ENCODE measurements at places on chromosomes 3 and 15.

- no peak for DNase-seq
Observed at GRCh38 chr15:29514926-29515325, 245.3 kb upstream of the NSMCE3 start.

DNA sequence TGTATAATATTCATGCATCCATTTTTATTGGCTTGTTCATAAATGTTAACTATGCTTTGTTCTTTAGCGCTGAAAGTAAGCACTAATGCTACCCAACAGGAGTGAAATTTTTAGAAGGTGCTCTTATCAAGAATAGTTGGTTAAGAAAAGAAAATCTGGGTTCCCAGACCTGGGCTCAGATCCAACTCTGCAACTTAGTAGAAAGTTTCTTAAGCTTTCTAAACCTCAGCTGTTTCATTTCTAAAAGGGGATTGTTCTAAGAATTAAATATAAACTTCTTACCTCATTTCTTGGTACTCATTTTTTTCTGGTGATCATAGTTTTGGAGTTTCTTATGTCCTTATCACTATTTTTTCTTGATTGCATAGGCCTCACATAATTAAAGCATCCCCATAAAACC is 12.1 kb downstream of the ARPP21 start:
- no peak for DNase-seq

DNA sequence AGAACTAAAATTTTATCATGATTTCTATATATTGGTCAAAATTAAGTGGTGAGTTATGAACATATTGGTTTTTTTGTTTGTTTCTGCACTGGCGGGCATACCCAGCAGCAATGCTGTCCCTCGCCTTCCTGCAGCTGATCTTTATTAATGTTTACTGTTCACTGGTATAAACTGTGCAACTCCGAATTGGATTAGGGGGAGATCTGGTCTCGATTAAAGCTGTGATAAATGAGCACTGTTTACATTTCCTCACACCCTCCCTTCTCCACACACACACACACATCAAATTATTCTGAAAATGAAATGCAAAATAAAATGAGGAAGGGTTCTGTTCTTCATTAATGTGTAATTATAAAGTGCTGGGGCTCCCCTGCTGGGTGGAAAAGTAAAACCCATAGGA is 48.5 kb upstream of the DAZL start:
- no peak for DNase-seq

DNA sequence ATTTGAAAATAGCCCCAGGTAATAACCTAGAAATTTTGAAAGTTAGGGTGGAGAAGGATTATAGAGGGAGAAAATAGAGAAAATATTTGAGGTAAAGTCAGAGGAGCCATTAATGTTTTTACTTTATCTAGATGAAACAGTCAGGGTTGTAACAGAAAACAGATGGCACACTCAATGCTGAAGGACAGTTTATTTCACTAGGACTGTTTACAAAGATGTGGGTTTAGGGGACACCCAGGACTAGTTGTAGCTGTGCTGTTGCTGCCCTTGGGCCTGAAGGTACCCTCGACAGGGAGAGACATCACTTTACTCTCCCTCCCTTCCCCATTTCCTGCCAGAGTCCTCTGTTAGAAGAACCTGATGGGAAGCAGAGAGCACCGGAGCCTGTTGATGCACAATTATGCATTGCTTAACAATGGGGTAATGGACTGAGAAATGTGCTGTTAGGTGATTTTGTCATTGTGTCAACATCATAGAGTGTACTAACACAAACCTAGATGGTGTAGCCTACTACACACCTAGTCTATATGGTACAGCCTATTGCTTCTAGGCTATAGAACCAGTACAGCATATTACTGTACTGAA is 103.8 kb downstream of the GALK2 start:
- peak; percentile 17 for DNase-seq

- DNase-seq: no peak
Observed at GRCh38 chr15:35167675-35168074, 82.6 kb upstream of the NANOGP8 start.

GRCh38 chr3:159775372-159775961 is 213.2 kb upstream of the IL12A start:
- DNase-seq: peak; percentile 18

GRCh38 chr15:38021259-38021658 is 86.8 kb downstream of the TMCO5A start:
- no peak for DNase-seq

- DNase-seq: no peak
Observed at GRCh38 chr3:165070682-165071081, 7.6 kb downstream of the SI start.

DNA sequence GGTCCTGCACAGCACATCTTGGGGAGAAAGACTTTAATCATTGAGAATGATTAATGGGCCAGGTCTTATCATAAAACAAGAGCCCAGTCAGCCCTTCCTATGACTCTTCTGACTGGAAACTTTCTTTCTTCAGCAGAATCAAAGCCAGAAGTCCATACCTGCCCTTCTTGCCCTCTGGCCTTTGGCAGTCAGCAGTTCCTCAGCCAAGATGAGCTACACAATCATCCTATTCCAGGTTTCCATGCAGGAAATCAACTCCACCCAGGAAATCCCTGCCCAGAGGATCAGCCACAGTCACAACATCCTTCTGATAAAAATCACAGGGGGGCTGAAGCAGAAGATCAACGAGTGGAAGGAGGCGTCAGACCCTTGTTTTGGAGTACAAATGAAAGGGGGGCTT is 26.9 kb downstream of the ZNF589 start:
- no peak for DNase-seq

- DNase-seq: no peak
Observed at GRCh38 chr15:36110659-36110993, 468.8 kb upstream of the CDIN1 start.

DNA sequence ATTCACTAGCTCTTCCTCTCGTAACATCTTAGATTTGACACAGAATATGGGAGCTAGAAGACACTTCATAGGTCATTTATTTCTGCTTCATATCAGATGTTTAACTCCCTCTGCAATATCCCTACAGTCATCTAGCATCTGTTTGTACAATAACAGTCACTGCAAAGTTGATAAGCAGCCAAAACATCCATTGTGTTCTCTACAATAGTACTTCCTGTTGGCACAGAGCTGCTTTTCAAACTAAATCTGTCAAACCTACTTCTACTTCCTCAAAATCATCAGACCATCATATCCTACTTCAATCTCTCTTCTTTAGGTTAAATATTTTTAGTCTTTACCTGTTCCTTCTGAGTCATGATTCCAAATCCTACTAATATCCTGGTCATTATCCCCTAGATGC is 233.2 kb downstream of the FGF12 start:
- no peak for DNase-seq

- no peak for DNase-seq
Observed at GRCh38 chr3:21260507-21260906, 490.5 kb downstream of the ZNF385D start.

DNA sequence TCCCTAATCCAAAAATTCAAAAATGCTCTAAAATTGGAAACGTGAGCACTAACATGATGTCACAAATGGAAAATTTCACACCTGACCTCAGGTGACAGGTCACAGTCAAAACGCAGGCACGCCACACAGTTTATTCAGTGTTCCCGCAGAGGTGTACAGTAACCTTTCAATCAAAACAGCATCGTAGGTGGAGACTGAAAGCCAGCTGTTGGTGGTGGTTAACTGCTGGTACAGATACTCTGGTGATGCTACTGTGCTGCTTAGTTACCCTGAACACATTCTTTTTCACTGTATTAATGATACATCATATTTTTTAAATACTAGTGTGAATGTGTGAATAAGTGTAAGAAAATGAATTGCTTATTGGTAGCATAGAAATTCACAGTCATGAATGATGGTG is 23.8 kb downstream of the RAB11A start:
- no peak for DNase-seq

- no peak for DNase-seq
Observed at GRCh38 chr3:148600440-148600839, 97.3 kb upstream of the AGTR1 start.

- DNase-seq: peak; percentile 22
Observed at GRCh38 chr15:65032801-65033537, 3.5 kb upstream of the MTFMT start.

- no peak for DNase-seq
Observed at GRCh38 chr15:39770748-39771689, 11.6 kb downstream of the FSIP1 start.

GRCh38 chr3:31440878-31441277 is 91.8 kb upstream of the STT3B start:
- no peak for DNase-seq

DNA sequence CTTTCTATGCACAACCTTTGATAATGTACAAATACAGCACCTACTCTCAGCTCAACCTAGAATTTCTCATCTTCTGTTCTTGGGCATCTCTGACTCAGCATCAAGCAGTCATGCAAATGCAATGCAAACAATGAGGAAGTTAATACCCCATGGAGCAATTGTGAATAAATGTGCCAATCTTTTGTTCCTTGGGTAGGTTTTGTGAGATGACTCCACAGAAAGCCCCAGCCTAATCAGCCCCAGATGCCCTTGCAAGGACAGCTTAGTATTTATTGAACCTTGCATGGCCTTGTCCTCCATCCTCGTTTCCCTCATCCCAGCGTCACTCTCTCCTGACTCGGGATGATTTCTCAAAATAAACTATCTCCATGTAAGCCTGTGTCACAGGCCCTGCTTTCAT is 494.7 kb upstream of the NECTIN3 start:
- DNase-seq: no peak

DNA sequence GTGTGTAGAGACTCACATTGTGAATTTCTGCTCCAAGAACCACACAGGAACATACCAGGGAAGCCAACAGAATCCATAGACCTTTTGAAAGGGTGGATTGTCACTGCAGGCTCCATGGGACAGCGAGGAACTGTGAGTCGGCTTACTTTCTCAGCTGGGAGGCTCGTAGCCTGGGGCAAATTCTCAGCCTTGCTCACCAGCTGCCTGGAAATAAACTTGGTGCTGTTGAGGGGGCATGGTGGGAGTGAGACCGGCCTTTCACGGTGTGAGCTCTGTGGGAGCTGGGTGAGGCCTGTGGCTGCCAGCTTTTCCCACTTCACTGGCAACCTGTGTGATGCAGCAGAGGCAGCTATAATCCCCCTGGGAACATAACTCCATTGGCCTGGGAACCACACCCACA is 146.6 kb upstream of the P2RY1 start:
- DNase-seq: no peak

- DNase-seq: no peak
Observed at GRCh38 chr3:27542476-27542875, 58.3 kb upstream of the SLC4A7 start.

DNA sequence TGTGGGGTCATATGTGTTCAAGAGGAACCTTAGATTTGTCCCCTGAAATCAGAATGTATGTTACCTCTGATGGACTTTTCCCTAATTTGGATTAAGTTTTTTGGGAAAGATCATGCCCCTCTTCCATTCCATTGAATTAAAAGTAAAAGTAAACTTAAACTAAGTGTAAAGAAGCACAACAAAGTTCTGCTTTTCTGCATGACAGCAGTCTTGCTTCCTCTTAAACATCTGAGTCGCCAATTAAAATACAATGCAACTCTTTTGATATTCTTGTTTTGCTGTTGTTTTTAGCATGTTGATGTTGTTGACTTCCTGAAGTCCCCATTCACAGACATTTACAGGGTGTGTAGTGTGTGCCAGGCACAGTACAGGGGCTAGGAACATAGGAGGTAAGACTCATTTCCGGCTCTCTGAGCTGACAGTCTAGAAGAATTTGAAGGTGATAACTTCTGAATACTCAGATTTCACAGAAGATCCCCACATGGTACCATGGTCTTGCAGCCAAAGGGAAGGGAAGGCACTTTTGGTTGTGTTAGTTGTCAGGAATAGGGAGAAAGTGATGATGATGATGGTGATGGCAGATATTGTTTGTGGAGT is 45.0 kb downstream of the USP13 start:
- DNase-seq: no peak

All from NCI-H748 treated with DMSO at 0.1 percent for 48 hours (cell line).